ENCODE measurements at places on chromosomes 7 and 10.
A peak's percentile ranks its signal among the peaks of the same experiment; 100 is the strongest.

DNA sequence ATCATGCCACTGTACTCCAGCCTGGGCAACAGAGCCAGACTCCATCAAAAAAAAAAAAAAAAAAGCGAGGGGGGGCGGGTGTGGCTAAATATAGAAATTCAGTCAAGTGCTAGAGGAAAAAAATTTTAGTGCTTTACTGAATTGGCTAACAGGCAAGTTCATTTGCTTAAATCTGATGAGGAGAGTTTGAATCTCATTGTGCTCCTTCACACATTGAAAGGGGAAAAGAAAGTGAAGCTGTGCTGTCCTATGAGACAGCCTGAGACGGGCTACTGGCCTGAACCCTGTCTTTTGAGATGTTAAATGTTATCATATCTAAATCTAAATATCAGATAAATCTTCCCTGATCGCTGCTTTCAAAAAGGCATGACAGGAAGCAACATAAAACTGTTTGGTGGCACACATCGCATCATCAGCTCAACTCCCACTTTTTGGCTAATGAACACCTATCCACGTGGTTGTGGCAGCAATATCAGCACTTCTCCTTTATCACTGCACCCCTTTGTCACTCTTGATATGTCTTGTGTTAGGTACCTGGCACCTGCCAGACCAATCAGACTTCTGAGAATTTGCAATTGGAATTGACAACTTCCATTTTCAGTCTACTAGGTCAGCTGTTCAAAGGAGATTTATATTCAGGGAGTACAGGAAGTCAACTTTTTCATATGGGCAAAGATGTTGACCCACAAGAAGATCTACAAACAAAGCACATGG lies 14.0 kb upstream of the IFIT1B start:
- no peak for DNase-seq

GRCh38 chr7:134212576-134213546 lies 85.7 kb downstream of the LRGUK start:
- no peak for DNase-seq

DNA sequence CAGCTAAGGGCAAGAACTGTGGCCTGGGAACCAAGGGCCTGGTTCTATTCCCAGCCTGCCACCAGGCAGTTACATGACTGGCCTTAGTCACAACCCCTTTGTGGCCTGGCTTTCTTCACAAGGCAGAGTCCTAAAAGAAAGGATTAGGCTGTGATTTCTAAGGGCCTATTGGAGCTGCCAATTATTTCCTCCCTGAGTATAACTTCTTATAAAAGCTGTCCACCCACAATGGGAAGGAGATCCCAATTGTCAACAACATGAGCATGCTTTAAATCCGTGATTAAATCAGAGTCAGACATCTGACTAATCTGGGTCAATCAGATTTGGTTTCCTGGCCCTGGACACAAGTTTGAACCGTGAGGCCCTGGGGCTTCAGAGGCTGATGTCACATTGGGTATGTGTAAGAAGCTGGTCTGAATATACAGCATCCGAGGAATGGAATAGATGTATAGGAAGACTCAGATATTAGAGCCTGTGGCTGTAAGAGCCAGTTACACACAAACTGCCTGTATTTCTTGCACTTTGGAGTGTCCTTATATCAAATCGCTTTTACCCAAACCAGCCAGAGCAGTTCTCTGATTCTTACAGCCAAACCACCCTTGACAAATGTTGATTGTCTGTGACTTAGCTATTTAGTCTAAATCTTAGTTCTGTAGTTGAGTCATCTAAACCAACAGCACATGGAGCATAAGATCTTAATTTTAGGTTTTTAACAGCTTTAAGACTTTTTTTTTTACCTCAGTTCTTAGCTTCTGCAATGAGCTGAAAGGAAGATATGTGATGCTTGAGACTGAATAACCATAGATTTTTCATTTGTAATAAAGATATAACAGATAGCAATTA lies 61.3 kb downstream of the ABCB4 start:
- no peak for DNase-seq

DNA sequence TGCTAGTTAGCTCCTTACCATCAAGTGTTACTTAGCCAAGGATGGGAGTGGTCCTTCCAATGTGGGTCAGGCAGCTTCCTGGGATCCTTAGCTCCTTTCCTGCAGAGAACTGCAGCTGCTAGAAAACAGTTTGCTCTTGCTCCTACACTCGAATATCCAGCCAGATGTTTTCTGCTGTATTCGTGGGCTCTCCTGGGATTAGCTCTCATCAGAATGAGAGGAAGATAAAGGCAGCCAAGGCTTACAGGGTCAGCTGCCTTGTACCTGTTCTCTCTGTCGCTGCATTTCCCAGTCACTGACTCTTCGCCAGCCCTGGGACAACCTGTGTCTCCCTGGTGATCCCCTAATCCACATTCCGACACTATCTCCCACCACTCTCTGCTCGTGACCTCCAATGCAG lies 29.0 kb downstream of the NEUROD6 start:
- no peak for DNase-seq

DNA sequence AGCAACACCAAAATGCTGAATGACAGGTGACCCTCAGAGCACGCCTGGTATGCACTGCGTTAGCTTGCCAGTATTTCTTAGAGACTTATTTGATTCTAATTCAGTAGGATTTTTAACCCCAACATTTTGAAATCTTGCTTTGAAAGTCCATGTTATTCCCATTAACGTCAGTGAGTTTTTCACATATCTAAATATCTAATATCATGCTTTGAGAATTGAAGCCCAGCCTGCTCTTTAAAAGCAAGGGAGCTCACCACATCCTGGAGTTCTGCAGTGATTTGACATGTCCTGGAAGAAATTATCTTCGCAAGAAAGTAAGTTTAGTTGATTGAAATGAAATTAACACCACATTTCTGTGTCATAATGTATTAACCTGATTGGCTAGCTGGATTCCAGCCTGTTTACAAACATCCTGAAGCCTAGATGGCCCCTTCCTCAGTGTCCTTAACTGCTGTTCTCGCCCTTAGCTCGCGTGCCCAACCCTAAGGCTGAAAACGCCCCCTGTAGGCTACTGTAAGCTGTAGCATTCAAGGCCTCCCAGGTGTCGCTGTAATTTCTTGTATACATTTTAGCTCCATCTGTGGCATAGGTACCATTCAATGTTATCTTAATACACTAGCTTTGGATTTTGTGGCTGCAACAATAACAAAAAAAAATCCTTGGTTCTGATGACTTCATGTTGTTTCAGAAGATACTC lies 191.5 kb downstream of the MGMT start:
- DNase-seq = no peak

- DNase-seq = no peak
These were observed 115.6 kb downstream of the TSPAN12 start for GRCh38 chr7:120742372-120742771.

- DNase-seq = peak; percentile 60
These were observed 1.1 kb downstream of the STN1 start for GRCh38 chr10:103916876-103917275.

DNA sequence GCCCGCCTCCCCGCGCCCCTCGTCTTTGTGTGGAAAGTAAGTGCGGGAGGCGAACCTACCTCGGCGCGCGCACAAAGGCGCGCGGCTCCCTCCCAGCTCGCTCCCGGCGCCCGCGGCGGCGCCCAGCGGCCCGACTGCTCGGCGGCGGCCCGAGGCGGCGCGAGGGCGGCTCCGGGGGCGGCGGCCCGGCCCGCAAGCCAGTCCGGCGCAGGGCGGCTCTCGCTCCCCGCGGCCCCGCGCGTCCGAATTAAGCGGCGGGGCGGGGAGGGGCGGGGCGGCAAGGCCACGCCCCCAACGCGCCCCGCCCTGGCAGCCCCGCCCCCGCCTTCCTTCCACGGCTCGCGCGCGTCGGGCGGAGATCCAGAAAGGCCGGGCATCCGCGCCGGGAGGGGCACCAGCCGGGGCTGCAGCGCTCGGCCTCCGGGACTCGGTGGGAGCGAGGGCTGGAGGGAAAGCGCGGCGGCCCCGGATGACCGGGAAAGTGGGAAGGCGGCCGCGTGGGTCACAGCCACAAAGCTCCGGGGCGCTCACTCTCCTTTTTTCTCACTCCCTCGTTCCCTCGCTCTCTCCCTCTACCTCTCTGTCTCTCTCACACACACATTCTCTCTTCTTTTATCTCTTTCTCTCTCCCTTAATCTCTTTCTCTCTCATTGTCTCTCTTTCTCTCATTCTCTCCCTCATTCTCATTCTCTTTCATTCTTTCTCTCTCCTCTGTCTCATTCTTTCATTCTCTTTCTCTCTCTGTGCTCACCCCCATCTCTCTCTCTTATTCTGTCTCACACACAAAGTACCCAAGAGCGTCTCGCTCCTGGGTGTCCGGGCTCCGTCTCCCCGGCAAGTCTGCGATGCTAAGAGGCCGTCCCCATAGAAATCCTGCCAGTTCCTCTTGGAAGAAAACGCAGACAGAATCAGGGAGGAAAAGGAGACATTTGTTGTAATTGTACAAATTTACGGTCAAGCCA lies 170.2 kb downstream of the FAM107B start:
- DNase-seq = peak; percentile 74

DNA sequence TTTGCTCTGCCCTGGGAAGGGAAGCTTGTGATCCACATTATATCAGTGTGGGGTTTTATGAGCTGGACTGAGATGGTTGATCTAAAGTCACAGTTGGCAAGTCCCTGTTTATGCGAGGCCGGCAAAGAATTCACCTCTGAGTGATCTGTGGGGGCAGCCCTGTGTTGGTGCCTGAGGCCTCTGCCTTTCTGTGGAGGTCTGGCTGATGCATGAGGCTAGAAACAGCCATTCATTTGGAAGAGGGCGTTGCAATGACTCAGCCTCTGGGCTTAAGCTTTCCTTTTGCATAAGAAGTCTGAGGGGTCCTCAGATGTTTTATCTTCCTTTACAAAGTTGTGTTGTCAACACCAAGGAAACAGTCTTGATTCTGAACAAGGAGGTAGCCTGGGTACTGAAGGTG lies 126.9 kb downstream of the MGMT start:
- no peak for DNase-seq

GRCh38 chr10:59290448-59290847 lies 71.9 kb downstream of the FAM13C start:
- DNase-seq = no peak

DNA sequence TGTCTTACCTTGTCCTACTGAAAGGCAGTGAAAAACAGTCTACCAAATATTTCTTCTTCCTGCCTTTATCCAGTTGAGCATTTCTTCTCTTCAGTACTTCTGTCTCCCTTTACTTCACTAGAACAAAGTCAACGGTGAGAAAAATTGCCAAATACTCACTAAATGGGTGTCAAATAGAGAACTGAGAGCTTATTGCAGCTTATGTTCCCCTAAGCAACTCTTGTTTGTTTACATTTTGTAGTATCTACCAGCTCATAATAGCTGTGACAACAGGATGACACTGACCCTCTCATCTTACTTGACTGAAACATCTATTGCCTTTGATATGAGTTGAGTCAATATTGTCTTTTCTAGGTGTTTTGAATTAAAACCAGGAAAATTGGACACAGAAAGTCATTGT lies 327.9 kb upstream of the SORCS1 start:
- no peak for DNase-seq

- DNase-seq = no peak
These were observed 4.1 kb downstream of the NUDT1 start for GRCh38 chr7:2245883-2246675.

DNA sequence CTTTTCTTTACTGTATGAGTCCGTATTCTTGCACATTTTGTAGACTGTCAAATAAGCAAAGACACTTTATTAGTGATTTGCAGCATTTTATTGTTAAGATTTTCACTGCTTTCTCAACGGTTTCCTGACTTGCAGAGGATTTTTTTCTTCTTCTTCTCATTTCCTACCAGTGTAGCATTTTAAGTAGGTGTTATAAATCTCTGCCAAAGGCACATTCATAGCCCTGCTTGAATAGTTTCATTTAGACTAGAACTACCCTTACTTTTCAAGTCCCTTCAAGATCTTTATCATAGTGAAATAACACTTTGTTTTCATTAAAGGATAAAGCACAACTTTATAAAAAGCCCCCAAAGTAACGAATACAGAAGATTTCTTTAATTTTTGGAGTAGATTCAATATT lies 271.4 kb downstream of the TSPAN12 start:
- DNase-seq = no peak

- DNase-seq = no peak
These were observed 59.4 kb upstream of the NAMPT start for GRCh38 chr7:106344211-106344610.

- DNase-seq = peak; percentile 66
These were observed 30.6 kb downstream of the APBB1IP start for GRCh38 chr10:26468700-26469099.

GRCh38 chr7:49001610-49002033 lies 77.3 kb downstream of the CDC14C start:
- DNase-seq = no peak

GRCh38 chr10:72487116-72487515 lies 132.4 kb upstream of the DNAJB12 start:
- no peak for DNase-seq

- no peak for DNase-seq
These were observed 41.6 kb upstream of the EPHB6 start for GRCh38 chr7:142813226-142813625.

- DNase-seq = no peak
These were observed 351.2 kb downstream of the PTPRN2 start for GRCh38 chr7:158236400-158236799.

DNA sequence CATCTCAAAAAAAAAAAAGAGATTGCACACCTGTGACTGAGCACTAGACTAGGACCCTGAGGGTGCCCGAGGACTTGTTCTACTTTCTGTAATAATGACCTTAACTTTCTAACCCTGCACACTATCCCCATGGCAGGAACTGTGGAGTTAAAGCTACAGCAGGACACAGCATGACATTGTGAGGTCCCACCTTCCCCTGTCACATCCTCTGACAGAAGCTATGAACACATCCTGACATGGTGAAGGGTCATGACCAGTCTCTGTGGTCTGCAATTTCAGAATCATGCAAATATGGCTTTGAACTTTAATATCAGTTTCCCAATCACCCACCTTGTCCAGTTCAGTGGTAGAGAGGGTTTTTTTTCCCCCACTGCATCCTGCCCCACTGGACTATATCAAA lies 18.5 kb upstream of the SAR1A start:
- DNase-seq = no peak

DNA sequence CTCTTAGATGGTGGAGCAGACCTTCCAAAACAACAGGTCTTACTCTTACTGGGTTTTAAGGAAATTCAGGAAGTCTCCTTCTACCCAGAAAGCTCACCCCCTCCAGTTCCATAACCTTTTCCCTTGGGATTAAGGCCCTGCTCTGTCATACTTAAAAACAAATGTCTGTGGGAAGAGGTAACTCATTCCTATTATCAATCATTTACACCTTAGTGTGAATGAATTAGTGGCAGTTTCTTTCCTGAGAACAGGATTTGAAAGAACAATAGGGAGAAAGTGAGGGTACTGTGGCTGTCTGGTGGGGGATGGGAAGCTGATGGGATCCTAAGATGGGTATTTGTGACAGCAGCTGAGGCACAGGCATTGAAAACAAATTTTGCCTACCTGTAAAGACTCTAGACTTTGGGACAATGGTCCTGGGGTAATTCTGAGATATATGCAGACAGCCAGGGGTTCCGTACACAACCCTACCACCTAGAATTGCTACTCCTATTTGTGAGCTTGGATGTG lies 22.2 kb upstream of the PDLIM1 start:
- DNase-seq = no peak

DNA sequence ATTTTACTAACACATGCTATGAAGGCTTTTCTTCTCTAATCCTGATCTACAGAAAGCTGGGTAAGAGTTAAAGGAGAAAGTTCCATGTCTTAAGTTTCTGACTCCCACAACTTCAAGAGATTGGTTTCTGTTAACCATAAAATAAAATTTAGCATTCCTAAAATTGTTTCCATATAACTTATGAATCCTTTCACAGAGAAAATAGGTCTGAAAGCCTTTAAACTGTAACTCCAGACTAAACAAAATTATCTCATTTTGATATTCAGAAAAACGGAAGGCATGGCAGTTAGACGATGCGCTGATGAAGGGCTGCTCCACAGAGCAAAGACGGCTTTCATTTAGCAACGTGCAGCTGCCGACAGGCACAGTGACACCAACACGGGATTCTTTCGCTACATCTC lies 133.3 kb downstream of the SLC25A13 start:
- DNase-seq = no peak

Data from CD4-positive, alpha-beta memory T cell (primary cell).